ENCODE measurements at places on chromosomes 2 and 18.

- DNase-seq: no peak
Observed at GRCh38 chr2:86782748-86783147, 8.0 kb downstream of the CD8A start.

- no peak for DNase-seq
Observed at GRCh38 chr2:222544661-222545060, 111.2 kb downstream of the FARSB start.

DNA sequence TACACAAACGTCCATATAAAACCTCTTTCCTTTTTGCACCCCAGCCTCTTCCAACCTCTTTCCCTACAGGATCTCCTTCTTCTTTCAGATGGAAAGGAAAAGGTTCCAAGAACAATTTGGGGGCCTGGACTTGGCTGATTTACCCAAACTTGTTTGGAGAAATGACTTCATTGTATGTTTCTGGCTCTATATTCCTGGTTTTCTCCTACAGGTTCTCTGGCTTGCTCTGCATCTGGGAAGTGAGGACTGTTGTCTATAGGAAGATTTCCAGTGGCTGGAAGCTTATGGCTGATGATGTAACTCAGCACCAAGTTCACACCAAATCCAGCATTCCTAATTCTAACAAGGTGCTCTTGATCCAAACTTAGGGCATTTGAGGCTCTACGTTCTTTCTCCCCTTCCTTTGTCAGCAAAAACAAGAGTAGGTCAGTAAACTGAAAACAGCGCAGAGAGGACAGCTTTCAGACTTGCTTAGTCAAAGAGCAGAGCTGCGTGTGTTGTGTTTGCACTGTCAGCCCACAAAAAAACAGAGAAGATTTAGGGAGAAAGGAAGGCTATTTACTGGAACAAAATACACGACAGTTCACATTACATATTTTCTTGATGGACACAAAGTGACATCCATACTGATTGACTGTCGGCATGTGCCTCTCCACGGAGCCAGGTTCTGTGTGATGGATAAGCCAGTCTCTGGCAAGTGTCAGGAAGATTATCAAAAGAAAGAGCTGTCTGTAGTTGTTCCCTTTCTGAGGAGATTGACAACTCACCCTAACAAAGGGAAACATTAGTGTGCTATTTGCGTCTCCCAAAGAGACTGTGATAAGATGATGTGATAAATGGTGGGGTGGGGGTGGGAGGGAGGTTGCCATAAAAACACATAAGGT, 39.7 kb downstream of the CDCA7 start:
- DNase-seq: no peak

- DNase-seq: no peak
Observed at GRCh38 chr2:166031054-166031453, 77.5 kb upstream of the TTC21B start.

GRCh38 chr2:203164311-203164935, 74.4 kb upstream of the CYP20A1 start:
- no peak for DNase-seq

DNA sequence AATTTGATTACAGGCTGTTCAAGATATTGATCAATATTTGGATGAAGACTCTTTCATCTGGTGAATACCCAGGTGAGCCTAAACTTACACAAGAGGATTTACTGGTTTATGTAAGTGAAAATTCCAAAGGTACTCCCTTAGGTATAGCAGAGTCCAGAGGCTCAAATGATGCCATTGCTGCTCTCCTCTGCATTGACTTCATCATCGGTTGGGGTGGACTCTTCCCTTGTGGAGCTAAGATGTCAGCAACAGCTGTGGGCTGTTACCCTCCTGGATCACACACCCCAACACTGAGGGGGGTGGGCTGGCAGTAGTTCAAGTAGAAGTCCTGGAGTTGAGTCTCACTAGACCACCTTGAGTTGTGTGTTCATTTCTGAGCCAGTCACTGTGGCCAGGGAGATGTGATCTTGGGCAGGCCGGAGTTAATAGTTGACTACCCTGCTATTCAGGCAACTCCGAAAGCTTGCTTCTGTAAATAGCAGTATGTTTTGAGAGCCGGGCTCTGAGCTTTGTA, 236.9 kb downstream of the PTPRM start:
- no peak for DNase-seq

DNA sequence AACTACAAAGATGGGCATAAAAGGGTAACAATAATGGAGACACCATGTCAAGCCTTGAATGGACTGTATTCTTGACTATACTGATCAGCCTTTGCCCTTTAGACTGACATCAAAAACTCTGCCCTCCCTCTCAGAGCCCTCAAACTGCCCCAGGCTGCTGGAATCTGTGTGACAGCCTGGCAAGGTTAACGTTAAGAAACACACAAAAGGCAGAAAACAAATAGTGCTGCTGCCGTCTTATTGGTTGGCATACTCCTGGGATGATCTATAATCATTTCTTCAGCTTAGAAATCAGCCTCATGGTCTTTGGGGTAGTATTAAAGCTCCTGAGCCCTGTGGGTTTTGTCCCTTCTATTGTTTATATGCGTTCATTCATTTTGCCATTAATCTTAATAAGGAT, 338.0 kb downstream of the DCC start:
- no peak for DNase-seq

GRCh38 chr2:105691947-105692390, 52.7 kb upstream of the NCK2 start:
- no peak for DNase-seq

- no peak for DNase-seq
Observed at GRCh38 chr2:145350011-145350410, 830.1 kb upstream of the ZEB2 start.

- DNase-seq: no peak
Observed at GRCh38 chr2:133167990-133168389, 400.3 kb downstream of the NCKAP5 start.

- DNase-seq: no peak
Observed at GRCh38 chr2:238087211-238087610, 12.9 kb upstream of the ESPNL start.

DNA sequence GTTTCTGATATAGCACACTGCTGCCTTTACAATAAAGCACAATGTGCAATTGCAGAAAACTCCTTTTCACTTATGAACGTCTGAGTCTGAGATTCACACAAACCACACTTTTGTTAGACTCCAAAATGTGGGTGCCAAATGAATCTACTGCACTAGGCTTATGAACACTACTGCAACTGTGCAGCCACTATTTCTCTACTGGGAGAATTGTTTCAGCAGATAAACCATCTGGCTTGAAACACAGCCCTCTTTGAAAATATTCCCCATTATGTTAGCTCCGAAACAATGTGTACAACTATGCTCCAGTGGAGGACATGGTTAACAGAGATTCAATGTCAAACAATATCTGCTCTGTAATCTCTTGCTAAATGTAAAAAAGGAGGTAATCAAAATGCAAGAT, 188.7 kb upstream of the ZEB2 start:
- DNase-seq: no peak

- no peak for DNase-seq
Observed at GRCh38 chr18:68448736-68449135, 266.2 kb downstream of the TMX3 start.

DNA sequence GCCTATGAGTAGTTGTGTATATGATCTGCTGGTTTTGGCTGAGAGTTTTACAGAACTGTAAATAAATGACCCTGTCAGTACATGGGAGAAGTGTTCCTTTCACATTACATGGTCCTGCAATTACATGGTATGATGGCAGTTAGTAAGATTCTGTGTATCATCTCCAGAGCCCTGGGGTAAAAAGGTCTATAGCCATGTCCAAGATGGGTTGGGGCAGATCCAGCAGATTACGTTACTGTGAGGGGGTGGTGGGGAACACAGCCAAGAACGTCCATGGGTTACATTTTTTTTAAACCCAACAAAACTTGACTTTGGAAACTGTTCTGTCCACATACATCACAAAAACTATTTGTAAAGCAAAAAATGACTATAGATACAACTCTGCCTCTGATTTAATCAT, 64.2 kb upstream of the LMAN1 start:
- no peak for DNase-seq

GRCh38 chr2:208101716-208102631, 22.4 kb downstream of the CRYGD start:
- no peak for DNase-seq

- no peak for DNase-seq
Observed at GRCh38 chr2:41294331-41294730, 753.5 kb upstream of the PKDCC start.

DNA sequence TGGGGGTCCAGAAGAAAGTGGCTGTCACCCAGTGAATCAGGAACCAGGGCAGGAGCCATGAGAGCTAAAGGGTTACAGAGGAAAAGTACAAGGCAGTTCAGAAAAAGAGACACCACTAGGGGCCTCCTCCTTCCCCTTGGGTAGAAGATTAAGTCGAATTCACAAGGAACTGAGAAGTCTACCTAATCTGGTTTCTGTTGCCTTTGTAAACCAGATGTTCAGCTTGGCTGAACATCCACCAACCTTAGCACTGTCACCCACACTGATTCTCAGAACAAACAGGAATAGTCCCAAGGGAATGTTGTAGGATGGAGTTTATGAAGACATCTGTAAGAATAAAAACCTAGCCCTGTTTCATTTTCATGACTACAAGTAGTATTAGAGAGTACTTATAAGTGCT, 90.4 kb upstream of the NOSTRIN start:
- no peak for DNase-seq

- no peak for DNase-seq
Observed at GRCh38 chr2:74428675-74429074, 7.1 kb downstream of the WDR54 start.

- no peak for DNase-seq
Observed at GRCh38 chr2:240898731-240899467, 2.9 kb upstream of the MAB21L4 start.

DNA sequence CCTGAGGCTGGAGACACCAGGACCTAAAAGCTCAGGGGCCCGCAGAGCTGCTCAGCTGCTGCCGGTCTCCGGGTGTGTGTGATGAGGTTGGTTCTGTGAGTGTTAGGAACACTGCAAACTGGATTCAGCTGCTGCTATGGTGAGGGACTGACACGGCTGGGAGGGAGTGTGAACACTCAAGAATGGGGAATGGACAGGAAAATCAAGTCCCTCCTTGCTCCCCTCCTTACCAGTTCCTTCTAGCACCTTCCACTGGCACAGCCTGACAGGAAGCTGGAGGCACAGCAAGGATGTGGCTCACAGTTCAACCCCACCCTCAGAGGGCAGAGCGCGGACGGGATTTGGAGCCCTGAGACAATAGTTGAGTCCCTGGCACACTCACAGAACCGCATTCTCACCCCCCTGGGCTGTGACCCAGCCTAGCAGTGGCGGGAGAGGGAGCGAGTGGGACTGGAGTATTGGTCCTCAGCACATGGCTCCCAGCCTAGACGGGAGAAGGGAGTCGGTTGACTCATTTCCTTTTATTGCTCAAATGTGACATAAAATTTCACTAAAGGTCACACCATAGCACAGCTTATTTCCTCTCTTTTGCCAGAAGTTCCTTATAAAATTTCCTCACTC, 42.5 kb downstream of the LRRC30 start:
- no peak for DNase-seq

DNA sequence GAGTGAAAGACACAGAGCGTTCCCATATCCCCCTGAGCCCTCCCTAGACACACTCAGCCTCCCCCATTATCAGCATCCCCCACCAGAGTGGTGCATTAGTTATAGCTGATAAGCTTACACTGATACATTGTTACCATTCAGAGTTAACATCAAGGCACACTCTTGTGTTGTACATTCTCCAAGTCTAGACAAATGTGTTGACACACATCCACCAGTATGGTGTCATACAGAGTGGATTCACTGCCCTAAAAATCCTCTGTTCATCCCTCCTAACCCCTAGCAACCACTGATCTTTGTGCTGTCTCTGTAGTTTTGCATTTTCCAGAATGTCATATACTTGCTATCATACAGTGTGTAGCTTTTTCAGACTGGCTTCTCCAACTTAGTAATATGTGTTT, 78.0 kb upstream of the RPL31 start:
- DNase-seq: no peak

DNA sequence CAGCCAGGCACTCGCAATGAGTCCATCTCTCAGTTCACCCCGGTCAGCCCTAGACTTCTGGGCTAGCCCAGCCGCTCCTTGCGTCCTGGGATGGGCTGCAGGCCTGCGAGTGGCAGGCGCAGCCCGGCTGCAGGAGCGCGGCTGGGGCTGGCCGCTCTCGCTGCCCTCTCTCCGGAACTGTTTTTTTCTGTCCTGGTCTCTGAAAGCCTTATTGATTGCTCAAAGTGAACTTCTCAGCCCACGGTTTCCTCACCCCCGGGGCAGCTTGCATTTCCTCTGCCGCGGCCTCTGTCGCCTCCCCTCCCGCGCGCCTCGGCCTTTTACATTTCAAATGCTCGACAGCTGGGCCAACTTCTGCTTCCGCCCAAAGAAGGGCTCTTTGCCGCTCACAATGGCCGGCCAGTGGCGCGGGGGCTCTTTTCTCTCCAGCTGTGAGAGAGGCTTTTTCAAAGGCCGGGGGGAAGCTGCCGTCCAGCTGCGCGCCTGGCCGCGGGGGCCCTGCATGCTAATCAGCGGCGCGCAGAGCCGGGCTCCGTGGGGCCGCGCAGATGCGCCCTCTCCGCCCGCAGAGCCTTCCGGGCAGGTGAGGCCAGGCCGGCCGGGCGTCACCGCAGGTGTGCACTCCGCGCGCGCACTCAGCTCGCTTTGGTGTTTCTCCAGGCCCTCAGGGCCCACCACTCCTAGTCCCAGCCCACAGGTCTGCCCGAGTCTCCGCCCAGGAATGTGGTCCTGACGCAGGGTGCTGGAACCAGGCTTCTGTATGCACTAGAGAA, 513.8 kb downstream of the RNF144A start:
- DNase-seq: peak; percentile 33

DNA sequence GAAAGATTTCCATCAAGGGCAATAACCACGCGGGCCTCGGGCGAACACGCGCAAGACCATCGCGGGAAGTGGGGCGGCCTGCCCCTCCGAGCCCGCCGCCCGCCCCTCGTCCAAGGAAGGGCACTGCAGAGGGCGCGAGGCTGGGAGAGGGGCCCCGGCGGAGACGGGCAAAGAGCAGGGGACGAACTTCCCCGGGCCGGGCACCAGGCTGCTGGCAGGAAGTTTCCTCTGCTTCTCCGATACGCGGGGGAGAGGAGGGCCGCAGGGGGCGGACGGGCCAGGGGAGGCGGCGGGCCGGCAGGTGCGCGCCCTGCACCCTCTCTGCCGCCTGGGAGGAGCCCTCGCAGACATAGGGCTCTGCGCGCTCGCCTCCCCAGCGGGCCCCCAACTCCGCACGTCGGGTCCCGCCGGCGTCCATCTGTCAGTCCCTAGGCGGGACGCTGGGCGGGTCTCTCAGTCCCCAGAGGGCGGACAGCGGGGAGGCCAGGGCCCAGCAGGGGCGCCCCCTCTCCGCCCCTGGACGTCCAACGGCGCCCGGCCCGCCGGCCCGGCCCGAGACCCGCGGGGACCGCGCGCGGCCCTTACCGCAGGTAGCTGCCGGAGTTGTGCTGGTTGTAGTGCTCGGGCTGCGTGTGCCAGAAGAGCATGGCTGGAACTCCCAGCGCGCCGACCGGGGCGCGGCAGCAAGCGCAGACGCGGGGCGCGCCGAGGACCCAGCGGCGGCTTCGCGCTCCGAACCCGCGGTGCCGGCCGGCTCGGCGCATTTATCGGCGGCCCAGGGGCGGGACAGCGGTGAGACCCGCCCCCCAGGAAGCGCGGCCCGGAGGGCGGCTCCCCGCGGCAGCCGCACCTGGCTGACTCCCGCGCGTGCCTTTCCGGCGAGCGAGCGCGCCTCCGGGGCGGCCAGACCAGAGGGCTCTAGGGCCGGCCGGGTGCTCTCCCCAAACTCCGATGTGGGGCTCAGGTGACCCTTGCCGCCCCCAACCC, at the start of gene TFCP2L1:
Gene TFCP2L1 (minus strand): TSS at position 740 of the 987 bp plus-strand sequence. CDS start 93 bp downstream, at position 647.
- no peak for DNase-seq

GRCh38 chr2:98804736-98805135, 73.8 kb upstream of the MGAT4A start:
- no peak for DNase-seq

- no peak for DNase-seq
Observed at GRCh38 chr18:21129566-21130216, 18.1 kb upstream of the ROCK1 start.

Data from left renal pelvis (tissue), 4 donors.